ENCODE measurements at places on chromosomes 4 and X.

GRCh38 chrX:118181030-118181429 lies 64.4 kb upstream of the KLHL13 start:
- no peak for DNase-seq

GRCh38 chr4:25888781-25889180 lies 25.2 kb upstream of the SMIM20 start:
- no peak for DNase-seq

DNA sequence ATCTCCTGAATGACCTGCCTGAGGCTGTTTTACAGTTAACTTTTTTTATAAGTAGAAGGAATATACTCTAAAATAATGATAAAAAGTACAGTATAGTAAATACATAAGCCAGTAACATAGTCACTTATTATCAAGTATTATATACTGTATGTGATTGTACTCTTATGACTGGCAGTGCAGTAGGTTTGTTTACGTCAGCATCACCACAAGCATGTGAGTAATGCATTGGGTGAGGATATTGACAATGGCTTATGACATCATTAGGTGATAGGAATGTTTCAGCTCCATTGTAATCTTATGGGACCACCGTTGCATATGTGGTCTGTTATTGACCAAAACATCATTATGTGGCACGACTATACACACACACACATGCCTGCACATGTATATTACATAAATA lies 20.5 kb downstream of the NUDT9 start:
- DNase-seq, result no peak

GRCh38 chr4:1338752-1339414 lies 8.1 kb upstream of the UVSSA start:
- DNase-seq, result no peak

Measured in hepatocyte (in vitro differentiated cells).